Gastrocnemius medialis (tissue), 4 donors: ENCODE measurements at places on chromosomes 13 and 19. TPM values are rescaled to one million over a fixed set of nuclear protein-coding genes. Genes with fewer than 3 reads are reported as not detected.
A peak's percentile ranks its signal among the peaks of the same experiment; 100 is the strongest.

DNA sequence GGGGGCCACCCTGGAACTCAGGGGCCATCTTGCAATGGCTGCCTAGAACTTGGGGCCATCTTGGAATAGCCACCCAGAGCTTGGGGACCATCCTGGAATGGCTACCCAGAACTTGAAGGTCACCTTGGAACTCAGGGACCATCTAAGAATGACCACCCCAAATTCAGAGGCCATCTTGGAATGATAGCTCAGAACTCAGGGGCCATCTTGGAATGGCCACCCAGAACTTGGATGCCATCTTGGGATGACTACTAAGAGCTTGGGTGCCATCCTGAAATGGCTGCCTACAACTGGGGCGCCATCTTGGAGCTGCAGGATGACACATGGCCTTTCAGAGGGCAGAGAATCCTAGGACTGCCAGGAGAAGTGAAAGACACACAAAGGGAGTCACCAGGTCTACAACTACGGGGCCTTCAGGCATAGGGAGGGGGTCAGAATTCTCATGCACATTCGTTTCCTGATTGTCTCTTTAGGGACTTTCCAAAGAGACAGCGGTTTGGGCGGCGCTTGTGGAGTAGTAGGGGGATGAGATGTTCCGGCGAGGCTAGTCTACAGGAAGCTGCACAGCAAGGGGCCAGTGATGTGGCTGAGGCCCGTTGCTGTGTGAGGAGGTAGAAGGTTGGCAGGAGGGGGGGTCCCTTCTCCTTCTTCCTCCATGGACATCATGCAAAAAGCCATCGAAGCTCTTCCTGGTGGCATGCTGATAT is 125.0 kb downstream of the IER2 start:
- H3K36me3 ChIP-seq: no peaks in the 10 kb centered on the region
- no peak for DNase-seq
- H3K27me3 ChIP-seq: no peaks in the 10 kb centered on the region
- no peaks in the 10 kb centered on the region for H3K4me1 ChIP-seq

The TNFSF9 gene
- 1.8 TPM for total RNA-seq

The ATXN8OS gene
- total RNA-seq: not detected

- H3K4me3 ChIP-seq: peak overlapping the region; percentile 63
- peaks cover 24% of the 10 kb centered on the region for H3K4me1 ChIP-seq
- no peak for DNase-seq
- peaks cover 36% of the 10 kb centered on the region for H3K27me3 ChIP-seq
Measured at GRCh38 chr13:21673789-21674489, 3.1 kb downstream of the FGF9 start.

The PCDH8 gene
- total RNA-seq: not detected
